Iris pigment epithelial cell (primary cell): ENCODE measurements at places on chromosomes 4 and X.

GRCh38 chrX:34638116-34638515 lies 19.0 kb downstream of the TMEM47 start:
- DNase-seq = peak; percentile 52

- DNase-seq = peak; percentile 3
Measured at GRCh38 chr4:154082760-154083535, 294.1 kb upstream of the SFRP2 start.

DNA sequence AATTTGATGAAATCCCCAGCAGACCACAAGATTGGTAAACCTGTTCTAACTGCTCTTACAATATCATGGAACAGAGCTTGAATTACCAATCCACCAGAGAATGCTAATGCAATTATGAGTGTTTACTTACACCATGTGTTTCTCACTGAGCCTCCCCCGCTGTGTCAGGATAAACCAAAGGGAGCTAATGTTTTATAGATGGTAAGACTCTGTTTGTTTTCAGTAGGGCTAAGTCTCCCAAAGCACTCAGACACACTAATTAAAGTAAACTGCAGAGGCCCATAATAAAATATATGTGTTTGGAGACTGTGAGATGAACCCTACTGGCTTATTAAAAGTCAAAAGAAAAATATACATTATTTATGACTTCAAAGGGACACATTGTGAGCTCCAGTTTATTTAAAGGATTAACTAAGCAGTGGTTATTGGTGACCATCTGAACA lies 261.7 kb upstream of the FAM241A start:
- peak; percentile 1 for DNase-seq

GRCh38 chrX:155215443-155216178 lies 649 bp upstream of the VBP1 start:
- DNase-seq = peak; percentile 1

DNA sequence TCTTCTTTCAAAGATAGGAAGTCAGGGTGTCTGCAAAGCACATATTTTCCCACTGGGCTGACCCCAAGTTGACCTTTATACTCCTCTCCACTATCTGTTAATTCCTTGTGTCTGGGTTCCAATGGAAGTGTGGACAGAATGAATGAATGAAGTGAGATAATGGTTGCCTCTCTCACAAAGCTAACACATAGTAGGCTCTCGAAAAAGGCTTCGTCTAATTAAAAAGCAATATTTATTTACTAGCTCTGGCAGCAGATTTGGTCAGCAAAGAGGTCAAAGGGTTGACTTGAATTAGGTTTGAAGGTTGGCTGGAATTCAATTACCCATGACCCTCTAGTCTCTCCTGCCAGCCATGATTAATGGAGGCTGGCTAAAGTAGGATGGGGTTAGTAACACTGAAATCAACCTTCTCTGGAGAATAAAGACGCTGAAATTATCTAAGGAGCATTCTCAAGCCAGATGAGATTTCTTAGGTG lies 280.3 kb upstream of the KLF3 start:
- DNase-seq = no peak

DNA sequence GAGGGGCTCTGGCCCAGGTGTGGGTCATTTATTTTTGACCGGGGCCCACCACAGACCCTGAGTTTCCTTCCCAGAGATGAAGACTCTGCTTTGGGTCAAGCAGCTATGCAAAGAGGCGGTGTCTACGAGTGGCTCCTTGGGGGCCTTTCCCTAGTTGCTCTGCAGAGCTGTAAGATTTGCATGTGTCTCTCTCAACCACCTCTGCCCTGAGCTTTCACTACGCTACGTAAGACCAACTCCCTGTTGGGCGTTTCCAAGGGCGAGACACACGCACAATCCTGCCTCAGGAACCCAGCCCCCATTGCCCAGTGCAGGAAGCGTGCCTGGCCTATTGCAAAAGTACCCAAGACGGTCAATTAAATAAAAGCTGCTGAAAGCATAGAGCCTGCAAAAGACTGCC lies 10.0 kb upstream of the ANOS1 start:
- no peak for DNase-seq

DNA sequence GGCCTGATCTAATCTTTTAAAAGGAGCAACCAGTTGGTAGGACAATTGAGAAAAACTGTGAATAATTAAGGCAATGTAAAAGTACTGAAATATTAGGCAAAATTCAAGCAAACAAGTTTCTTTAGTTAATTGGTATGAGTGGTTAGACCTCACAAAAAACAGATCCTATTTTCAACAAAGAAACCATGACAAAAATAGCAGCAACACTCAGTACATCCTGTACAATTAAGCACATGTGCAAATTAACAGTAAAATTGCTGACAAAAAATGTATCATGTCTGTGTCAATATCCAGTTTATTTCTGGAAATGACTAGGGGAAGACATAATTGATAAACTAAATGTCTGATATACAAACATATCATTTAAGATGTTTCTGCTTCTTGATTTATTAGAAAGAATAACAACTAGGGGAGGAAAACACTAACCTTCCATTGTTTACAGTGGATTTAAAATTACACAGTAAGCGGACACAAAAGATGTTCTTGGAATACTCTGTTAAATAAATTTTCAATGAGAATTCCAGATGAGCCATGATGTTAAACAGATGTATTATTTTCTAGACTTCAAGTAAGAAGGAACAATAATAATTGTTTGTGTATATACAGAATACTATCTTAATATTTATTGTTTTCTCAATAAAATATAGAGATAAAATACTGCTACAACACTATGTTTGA lies 638.9 kb downstream of the SPRY1 start:
- DNase-seq = no peak

DNA sequence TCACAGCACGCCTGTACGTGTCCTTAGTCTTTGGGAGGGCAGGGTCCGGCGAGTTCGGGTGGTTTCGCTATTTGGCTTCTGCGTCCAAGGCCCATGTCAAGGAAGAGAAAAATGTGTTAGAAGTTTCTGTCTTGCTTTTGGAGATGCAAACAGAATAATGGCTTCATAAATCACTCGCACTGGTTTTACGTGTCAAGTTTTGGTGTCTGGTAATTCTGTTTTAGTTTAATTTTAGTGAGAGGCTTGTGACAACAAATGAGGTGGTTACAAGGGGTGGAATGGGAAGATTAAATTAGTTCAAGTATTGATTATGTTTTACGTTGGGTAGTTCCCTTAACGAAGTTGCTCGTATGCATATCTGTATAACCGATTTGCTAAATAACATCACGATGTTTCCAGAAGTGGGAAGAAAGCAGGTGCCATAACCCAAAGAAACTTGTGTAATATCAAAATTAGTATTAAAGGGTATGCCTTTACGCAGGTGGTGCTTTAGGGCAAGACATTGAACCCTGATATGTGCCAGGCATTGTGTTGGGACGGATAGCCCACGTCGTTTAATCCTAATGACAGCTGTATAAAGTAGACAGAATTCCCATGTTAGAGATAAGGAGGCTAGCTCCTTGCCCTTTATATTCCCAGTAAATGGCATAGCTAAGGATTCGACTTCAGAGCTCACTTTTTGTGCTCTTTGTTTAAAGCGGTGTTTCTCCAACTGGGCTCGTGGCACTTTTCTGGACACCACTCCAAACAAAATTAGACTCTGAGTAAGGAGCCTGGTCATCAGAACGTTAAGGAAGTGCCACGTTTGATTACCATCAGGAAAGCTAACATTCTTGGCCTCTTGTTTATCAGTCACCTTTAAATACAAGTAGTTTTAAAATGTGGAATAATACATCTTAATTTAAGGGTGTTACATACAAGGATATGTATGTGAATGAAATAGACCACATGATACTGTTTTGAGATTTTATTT lies 843 bp downstream of the RPL34 start:
- no peak for DNase-seq

DNA sequence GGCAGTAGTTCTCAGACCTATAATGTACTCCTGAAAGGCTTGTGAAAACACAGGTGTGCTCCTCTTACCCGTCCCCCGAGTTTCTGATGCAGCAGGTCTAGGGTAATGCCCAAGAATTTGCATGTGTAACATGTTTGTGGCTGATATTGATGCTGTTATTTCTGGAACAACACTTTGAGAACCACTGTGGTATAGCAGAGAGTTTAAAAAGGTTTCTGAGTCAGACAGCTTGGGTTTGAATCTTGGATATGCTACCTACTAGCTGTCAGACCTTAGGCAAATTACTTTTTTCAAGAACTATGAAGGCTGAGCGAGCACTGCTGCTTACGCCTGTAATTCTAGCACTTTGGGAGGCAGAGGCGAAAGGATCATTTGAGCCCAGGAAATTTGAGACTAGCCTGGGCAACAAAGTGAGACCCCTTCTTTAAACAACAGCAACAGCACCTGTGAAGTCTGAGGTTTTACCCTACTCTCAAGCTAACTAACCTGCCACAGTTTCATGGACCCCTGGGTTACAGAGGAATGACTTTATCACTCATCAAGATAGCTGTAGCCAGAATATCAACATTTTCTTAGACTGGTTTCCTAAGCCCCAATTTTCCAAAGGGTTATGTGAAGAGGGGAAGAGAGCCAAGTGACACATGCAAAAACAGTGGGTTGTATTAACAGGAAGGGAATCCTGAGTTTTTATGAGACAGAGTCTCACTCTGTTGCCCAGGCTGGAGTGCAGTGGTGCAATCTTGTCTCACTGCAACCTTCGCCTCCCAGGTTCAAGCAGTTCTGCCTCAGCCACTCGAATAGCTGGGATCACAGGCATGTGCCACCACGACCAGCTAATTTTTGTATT lies 5.1 kb downstream of the AFF1 start:
- peak; percentile 49 for DNase-seq

DNA sequence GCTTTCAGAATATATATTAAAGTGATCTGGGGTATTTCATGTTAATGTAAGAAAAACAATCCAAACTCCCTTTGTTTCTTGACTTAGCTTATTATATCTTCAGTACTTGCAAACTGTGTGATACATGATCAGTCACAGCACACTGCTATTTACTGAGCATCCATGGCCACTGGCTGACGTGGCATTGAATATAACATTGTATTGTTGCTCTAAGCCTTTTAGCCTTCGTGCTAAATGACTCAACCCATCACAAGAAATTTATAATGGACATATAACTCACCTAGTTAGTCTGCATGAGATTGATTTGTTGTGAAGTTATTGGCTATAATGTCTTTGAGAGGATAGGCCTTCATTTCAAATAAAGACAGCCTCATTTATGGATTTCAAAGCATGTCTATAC lies 642.6 kb downstream of the IL1RAPL1 start:
- peak; percentile 28 for DNase-seq

DNA sequence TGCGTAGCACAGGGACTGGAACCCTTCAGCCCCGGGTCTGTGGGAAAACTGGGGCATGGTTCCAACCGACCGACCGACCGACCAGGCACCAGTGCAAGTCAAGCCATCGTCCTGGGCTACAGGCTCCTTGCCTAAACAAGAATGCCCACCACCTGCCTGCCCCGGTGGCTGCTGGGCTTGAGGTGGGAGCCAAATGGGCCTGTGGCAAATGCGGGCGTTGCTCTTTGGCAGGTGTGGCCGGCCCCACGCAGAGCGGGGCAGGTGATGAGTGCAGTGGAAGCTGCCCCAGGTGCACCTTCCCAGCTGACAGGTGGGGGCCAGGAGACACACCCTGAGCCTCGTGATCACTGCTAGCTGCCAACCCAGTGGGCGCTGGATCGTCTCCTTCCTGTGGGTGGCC lies 77.9 kb downstream of the MTMR1 start:
- DNase-seq = no peak

- DNase-seq = no peak
Measured at GRCh38 chrX:32825009-32825408, 386.3 kb downstream of the DMD start.

DNA sequence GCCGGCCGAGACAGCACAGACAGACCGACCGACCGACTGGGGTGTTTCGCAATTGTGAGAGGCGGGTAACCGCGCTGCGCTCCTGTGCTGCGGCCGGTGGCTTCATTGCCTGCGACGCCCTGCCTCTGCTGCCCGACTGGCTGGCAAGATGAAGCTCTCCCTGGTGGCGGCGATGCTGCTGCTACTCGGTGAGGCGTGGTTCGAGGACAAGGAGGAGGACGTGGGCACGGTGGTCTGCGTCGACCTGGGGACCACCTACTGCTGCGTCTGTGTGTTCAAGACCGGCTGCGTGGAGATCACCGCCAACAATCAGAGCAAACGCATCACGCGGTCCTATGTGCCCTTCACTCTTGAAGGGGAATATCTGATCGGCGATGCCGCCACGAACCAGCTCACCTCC lies 565.7 kb upstream of the SMIM31 start:
- no peak for DNase-seq

GRCh38 chr4:61273233-61273632 lies 73.1 kb downstream of the ADGRL3 start:
- DNase-seq = peak; percentile 15

- DNase-seq = no peak
Measured at GRCh38 chr4:113586072-113586471, 175.5 kb downstream of the CAMK2D start.

DNA sequence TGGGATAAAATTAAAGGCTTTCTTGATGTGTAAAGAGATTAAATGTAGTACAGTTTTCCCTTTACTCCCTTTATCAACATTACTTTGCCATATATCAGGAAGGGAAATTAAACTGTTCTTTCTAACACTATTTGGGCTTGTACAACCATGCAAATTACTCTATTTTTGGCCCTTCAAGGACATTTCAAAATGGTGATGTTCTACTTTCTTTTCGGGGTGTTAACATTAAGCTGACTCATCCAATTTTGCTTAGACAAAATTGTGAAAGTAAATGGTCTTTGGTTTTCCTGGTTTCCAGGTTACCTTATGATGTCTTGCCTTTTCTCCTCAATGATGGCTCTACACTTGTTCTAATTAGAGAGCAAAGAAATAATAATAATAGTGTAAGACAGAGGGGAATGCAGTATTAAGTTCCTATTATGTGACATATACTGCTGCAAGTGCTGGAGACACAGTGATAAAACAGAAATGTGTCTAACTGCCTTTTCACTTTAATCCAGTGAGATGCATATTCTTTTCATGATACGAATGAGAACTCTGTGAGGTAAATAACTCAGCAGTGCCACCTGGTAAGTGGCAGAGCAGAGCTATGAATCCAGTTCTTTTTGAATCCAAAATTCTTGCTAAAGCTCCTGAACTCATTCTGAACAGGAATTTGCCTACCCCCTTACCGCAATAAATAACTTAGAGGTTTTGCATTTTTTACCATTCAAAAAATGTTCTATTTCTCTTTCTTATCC lies 35.7 kb upstream of the PDE5A start:
- DNase-seq = peak; percentile 54

- peak; percentile 97 for DNase-seq
Measured at GRCh38 chr4:57102050-57102624, 8.0 kb downstream of the IGFBP7 start.

DNA sequence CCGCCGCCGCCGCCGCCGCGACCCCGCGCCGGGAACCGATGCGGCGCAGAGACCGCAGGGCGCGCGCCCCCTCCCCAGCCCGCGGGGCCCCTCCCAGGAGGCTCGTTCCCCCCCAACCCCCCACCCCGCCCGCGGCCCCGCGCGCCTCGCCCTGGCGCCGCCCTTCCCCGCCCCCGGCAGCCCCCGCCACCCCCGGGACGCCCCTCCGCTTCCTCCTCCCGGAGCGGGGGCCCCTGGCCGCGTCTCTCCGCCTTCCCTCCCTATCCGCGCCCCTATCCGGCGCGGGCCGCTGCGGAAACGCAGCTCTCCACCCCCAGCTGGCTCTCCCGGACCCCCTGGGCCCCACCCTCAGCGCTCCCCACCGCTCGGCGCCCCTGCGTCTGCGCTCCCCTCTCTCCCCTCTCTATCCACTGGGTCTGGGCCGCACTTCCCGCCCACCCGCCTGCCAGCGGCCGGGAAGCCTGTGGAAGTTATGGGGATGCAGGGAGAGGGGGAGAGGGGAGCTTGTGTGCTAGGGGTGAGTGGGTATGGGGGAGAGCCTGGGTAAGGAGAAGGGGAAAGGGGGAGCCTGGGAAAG lies at the start of gene TMEM271:
Gene TMEM271, minus strand, starts transcription at position 51 of the 577 bp plus-strand sequence. CDS start 233 bp downstream, outside the sequence.
- no peak for DNase-seq

- no peak for DNase-seq
Measured at GRCh38 chrX:53000447-53001135, 42.3 kb upstream of the FAM156A start.
